Fibroblast of skin of right quadriceps (primary cell): ENCODE measurements at places on chromosomes 12 and 14.
A peak's percentile ranks its signal among the peaks of the same experiment; 100 is the strongest.

DNA sequence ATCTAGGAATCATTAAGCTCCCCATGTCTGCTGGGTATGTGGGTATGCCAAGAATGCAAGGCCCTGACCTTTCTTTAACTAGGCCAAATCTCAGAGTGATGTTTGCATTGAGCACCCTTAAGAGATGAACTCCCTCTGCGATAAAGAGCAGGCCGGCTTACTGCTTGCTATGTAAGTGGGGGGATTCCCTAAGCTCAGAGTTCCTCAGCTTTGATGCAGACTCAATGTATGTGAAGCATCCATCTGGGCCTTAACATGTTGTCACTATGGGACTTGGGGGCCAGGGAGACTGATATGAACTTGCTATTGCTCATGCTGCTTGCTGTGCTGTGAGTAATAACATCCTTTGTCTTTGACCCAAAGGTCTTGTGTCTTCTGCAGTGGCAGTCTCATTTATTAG lies 149.7 kb downstream of the C12orf75 start:
- DNase-seq, result peak; percentile 59

- DNase-seq, result peak; percentile 88
Measured at GRCh38 chr14:74548881-74549280, 55.3 kb downstream of the ISCA2 start.

GRCh38 chr14:22231018-22231417 lies 358.0 kb downstream of the DAD1 start:
- DNase-seq, result no peak

- DNase-seq, result no peak
Measured at GRCh38 chr12:24773996-24774395, 174.9 kb downstream of the BCAT1 start.

DNA sequence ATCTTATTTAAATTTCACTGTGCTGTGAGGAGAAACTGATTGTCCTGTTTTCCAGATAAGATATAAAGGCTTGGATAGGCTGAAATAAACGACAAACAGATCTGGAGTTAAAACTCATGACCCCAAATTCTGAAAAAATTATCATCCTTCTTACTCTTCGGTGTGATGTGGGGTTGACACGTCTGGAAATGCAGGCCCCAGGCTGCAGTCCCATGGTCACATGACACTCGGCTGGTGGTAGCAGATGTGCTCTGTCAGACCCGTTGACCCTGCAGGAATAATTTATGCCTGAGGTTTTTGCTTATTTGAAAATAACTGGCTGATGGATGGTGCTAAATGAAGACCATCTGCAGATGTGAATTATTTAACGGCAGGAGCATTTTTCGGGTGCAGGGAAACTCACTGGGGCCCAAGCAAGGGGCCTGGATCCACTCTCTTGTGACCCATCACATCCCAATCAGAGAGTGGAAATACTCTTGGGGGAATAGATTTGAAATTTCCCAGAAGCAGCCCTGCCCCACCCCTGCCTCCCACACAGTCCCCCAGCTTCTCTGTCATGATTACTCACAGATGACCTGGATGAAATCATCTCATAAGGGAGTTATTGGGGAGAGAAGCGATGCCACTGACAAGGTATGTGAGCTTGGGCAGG lies 47.7 kb upstream of the CMKLR1 start:
- peak; percentile 8 for DNase-seq

DNA sequence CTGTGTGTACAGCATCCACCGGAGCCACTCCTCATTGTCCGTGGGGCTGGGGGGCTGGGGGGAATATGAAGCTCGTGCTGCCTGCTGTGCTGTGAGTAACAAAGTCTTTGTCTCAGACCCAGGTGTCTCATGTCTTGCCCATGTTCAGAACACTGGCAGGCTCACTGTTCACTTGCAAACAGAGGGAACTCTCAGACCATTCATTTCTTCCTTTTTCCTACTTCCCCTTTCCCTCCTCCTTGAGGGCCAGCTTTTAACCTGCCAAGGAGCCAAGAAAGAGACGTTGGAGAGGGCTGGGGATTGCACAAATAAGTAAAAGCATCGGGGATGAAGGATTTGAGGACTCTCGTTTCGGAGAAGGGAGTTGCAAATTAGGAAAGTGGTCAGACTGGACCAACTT lies 21.6 kb downstream of the GPR132 start:
- DNase-seq, result no peak

DNA sequence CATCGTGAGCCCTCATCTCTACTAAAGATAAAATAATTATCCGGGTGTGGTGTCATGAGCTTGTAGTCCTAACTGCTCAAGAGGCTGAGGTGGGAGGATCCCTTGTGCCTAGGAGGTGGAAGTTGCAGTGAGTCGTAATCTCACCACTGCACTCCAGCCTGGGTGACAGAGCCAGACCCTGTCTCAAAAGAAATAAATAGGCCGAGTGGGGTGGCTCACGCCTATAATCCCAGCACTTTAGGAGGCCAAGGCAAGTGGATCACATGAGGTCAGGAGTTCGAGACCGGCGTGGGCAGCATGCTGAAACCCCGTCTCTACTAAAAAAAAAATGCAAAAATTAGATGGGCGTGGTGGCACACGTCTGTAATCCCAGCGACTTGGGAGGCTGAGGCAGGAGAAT lies 70.9 kb downstream of the RESF1 start:
- DNase-seq, result no peak

DNA sequence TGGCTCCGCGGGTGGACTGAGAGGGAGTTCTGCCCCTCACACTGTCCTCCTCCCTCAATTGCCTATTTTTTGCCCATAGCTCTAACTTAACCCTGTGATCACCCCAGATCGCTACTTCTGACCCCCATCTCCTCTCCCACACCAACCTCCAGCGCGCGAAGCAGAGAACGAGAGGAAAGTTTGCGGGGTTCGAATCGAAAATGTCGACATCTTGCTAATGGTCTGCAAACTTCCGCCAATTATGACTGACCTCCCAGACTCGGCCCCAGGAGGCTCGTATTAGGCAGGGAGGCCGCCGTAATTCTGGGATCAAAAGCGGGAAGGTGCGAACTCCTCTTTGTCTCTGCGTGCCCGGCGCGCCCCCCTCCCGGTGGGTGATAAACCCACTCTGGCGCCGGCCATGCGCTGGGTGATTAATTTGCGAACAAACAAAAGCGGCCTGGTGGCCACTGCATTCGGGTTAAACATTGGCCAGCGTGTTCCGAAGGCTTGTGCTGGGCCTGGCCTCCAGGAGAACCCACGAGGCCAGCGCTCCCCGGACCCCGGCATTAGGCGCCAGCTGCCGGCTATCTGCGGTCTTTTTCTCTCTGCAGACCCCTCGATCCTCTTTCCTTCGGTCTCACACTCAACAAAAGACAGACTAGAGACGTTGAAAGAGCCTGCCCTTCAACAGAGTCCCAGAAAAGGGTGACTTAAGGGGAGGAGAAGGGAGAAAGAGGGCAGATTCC lies 3.0 kb upstream of the TBX3 start:
- DNase-seq, result no peak

DNA sequence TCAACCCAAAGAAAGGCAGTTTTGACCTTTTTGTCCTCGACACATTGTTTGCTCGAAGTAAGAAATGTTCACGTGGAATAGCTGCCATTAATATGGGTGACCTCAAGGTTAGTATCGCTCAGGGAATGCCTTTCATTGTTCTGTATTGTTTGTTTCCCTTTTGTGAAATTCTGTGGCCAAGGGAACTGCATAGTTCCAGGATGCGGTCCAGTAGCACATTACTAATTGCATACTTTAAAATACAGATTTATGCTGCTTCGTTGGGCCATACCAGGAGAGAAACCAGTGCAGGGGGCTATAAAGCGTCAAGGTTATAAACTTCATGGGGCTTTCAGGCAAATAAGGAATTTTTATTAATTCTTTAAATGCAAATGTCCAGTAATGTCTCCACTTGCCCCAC lies 73.3 kb upstream of the USP44 start:
- peak; percentile 25 for DNase-seq

GRCh38 chr14:90844321-90844720 lies 28.1 kb upstream of the TTC7B start:
- DNase-seq, result no peak

GRCh38 chr12:117561990-117562389 lies 200.6 kb upstream of the NOS1 start:
- no peak for DNase-seq

- DNase-seq, result no peak
Measured at GRCh38 chr14:89139404-89140247, 277.4 kb downstream of the FOXN3 start.

DNA sequence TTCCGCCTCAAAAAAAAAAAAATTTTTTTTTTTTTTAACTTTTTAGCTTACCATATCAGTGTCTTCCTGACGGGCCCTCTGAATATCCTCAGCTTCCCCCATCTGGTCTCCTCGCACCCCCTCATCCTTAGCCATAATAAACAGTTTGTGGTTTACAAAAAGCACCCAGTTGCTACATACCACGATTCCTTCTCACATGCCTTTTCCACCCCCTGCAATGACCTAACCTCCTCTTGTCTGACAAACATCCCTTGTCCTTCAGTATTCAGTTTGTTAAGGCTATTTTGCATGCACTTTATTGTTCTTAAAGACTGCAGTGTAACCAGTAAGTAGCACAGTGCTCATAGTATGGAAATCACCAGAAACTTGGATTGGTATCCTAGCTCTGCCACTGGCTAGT lies 88.5 kb downstream of the PPM1H start:
- peak; percentile 56 for DNase-seq

DNA sequence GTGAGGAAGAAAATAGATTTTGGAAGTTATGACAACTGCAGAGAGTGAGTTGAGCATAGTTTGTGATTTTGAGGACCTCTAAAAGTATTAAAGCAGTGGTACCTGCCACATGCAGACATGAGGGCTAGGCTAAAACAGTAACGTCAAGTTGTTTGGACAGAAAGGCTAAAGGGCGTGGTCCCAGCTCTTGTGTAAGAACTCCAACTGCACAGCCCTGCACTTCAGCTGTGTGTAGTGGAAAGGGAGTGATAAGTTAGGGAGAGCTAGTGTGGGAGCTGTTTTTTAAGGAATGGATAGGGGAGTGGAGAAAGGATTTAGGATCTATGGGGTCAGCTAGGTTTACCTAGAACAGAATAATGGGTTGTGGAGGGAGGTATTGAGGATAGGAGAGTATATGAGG lies 39.5 kb downstream of the TESPA1 start:
- DNase-seq, result no peak

DNA sequence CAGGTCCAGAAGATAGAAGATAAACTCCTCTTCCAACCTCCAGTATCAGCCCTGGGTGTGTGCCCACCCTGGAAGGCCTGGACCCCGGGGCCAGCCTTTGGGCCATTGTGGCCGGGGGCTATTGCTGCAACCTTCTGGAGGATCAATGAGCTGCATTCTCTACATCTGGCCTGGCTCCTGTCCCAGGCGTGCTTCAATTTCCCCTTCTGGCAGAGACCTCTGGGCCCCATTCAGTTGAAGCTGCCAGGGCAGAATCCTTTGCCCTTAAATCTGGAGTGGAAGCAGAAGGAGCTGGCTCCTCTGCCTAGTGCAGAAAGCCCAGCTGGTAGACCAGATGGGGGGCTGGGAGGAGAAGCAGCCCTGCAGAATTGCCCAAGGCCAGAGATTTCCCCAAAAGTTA lies 10.0 kb downstream of the NYNRIN start:
- DNase-seq, result no peak

- peak; percentile 42 for DNase-seq
Measured at GRCh38 chr12:62625228-62625627, 158.6 kb downstream of the MON2 start.

GRCh38 chr12:31388713-31389112 lies 62.8 kb upstream of the SINHCAF start:
- DNase-seq, result no peak

- no peak for DNase-seq
Measured at GRCh38 chr12:130339951-130340350, 2.3 kb downstream of the PIWIL1 start.

DNA sequence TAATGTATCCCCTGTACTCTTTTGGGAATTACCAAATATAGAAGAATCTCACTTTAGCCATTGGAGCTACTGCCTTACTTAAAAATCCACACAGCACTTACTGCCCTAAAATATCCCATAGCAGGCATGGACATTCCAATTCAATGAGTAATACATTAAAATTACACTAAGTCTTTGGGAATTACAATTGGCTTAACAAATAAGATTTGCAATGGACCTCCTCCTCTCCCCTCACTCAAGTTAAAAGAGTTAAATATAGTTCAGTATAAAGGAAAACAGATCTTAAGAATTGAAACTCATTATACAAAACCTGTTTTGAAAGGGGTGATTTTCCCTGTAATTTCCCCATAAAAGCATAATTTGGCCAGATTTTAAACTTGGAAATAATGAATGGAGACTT lies 477.1 kb downstream of the SLC16A7 start:
- peak; percentile 91 for DNase-seq

- no peak for DNase-seq
Measured at GRCh38 chr12:65528127-65528526, 249.6 kb downstream of the MSRB3 start.
